ENCODE measurements at places on chromosomes 3 and 15. TPM values are rescaled to one million over a fixed set of nuclear protein-coding genes. Genes with fewer than 3 reads are reported as not detected.

Gene MYO5C
- polyA plus RNA-seq, result 0.54 TPM

GRCh38 chr3:30035935-30036567 is 570.4 kb upstream of the TGFBR2 start:
- no peak for DNase-seq

DNA sequence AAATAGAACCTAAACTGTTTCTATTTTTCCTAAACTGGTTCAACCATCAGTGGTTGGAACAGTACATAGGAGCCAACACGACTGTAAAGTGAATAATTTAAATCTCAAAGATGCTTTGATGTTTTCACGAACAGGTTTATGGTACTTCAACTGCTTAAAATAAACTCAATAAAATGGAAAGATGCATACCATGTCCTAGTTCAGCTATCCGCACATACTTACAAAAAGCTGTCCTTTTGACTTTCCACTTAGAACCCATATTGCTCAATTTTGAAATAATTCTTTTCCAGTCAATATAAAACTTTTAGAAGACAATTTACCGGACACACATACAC is 902 bp downstream of the CMTM6 start:
- no peak for DNase-seq

DNA sequence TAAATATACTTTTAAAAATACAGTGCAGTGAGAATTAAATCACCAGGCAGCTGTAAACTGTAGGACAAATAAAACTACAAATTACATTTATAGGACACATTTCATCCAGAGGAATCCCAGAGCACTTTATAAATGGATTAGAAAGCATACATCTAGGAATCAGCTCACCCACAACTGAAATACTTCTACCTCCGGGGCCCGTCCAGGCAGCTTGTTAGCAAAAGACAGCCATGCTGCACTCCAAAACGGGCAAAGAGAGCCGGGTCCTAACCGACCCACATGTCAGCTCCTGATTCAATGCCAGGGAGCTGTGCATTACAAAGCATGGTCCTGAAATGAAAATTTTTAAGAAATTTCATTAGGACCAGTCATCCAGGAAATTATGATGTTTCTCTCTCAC is 234.1 kb downstream of the CBLB start:
- DNase-seq, result no peak

DNA sequence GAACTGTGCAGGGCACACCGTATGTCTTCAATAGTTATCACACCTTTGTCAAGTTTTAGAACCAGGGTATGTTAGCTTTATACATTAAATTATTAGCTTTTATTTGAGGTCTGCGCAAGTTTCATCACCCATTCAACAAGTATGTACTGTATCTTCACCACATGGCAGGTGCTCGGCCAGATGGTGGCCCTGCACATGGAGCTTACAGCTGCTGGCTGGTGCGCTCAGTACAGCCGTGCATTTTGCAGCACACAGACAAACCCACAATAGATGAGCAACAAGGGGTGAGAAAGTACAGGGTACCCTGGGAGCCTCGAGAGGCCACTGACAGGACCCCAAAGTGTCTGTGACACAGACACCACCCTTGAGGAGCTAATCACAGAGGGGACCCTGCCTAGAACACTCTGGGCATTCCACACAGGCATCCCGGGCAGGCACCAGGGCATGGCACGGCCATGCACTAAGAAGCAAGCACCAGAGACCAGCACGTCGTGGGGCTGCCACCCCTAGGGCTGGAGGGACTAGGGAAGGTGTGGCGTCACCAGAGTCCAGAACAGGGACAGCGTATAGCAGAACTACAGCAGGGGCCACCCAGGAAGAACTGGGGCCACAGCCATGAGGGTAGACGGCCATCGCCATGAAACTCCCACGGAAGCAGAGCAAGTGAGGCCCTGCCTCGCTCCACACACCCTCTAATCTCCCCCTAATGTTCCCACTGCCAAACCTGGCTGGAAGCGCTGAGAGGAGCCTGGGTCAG is 27.4 kb downstream of the ZXDC start:
- DNase-seq, result no peak

GRCh38 chr3:166060789-166061479 is 223.7 kb upstream of the BCHE start:
- DNase-seq, result no peak

DNA sequence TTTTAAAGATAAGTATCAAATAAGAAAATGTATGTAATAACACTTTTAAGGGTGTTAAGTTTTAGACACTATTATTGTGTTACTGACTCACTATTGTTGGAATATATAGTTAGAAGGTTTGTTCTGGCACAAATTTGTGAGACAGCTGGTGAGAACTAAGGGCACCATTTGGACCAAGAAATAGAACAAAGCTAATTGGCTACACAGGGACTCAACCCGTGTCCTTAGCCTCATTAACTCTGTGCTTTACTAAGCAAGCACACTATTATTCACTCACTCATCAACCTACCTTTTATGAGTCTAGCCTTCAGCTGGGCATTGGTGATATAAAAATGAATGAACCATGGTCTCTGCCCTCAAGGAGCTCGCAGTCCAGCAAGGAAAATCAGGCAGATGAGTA is 4.1 kb upstream of the UNC13C start:
- DNase-seq, result no peak
